CD14-positive monocyte (primary cell): ENCODE measurements at places on chromosomes 16 and 17.
A peak's percentile ranks its signal among the peaks of the same experiment; 100 is the strongest.

- peak; percentile 83 for DNase-seq
Measured at GRCh38 chr17:19004421-19005136, at the start of gene FAM83G. Gene FAM83G (minus strand): TSS chr17:19004764. CDS start chr17:19004041, 723 bp downstream.

GRCh38 chr17:17401271-17401781 is 75.5 kb upstream of the MED9 start:
- DNase-seq, result no peak

DNA sequence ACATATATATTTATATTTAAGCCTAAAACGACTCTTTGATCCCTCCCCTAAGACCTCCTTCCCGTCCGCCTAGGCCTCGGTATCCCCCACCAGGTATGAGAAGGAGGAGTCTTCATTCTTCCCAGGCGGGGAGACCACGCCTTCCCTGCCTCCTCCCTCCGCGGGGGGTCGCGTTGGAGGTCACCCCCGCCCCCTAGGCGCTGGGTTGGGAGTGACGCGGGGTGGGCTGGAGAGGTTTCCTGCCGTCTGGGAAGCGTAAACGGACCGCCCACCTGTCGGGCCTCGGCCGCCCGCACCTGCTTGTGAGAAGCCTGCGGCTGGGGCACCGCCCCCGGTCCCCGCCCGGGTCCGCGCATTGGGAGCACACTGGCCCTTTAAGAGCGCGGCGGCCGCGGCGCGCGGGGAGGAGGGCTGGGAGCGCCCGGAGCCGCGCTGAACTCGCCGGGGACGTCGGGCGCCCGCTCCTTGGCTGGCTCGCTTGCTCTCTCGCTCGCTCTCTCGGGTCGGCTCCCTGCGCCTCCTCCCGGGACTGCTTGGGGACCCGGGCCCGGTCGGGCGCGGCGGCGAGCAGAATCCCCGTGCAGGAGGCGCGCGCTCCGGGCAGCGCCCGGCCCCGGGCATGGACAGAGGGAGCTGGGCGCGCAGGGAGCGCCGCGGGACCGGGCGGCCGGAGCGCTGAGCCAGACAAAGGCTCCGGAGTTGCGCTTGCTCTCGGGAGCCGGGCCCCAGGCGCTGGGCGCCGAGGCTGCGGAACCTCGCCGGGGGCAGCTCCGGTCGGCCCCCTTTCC is at the start of gene MMP15:
MMP15 (plus strand) TSS at position 404 of the 788 bp plus-strand sequence. CDS start 597 bp downstream, outside the sequence.
- no peak for DNase-seq

- DNase-seq, result no peak
Measured at GRCh38 chr17:19482576-19482975, 51.1 kb upstream of the SLC47A1 start.

GRCh38 chr17:61321344-61321743 is 78.3 kb upstream of the TBX2 start:
- no peak for DNase-seq

DNA sequence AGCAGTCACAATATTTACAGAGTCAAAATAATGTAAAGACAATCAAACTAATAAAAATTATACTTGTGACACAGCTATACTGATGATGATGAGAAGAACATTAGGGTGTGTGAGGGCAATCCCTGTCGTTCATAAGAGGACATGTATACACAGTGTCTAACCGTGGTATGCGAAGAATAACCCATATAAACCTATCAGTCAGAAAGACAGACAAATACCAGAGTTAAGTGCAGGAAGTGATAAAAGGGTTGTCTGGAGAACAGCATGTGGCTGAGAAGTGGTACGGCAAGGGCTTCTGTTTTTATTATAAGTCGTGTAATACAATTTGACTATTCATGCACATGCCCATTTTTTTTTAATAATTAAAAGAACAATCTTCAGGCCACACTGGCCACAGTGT is 46.7 kb downstream of the LMF1 start:
- DNase-seq, result no peak

DNA sequence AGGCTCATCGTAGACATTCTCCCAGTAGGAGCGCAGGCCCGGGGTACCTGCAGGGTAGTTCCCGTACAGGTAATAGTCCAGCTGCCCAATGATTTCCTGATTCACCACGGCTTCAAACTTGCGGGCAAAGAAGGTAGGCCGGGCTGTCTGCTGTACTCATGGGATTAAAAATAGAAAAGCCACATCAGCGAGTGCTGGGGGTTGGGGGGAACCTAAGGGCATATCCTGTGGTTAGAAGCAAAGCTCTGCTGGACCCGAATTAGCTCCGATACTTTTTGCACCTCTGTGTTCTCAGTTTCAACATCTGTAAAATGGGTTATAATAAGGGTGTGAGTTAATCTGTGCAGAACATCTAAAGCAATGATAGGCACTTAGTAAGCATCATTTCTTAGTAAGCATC is 336.2 kb downstream of the XYLT1 start:
- no peak for DNase-seq
